Stomach (tissue), 19 donors: ENCODE measurements at places on chromosomes 5 and 9. TPM values are rescaled to one million over a fixed set of nuclear protein-coding genes. Genes with fewer than 3 reads are reported as not detected.

The SCGB3A1 gene
- not detected for polyA plus RNA-seq

The HBEGF gene
- polyA plus RNA-seq = 11.8 TPM

The REEP2 gene
- 2.1 TPM for polyA plus RNA-seq

The CEP78 gene
- 5.7 TPM for polyA plus RNA-seq

The DMRT3 gene
- polyA plus RNA-seq = not detected

The OR2K2 gene
- polyA plus RNA-seq = not detected

The F2R gene
- 6.0 TPM for polyA plus RNA-seq

The HCN1 gene
- polyA plus RNA-seq = not detected

The PCDHGA4 gene
- not detected for polyA plus RNA-seq

The PGM5 gene
- 10.6 TPM for polyA plus RNA-seq
